ENCODE measurements at places on chromosomes 12 and 14. TPM values are rescaled to one million over a fixed set of nuclear protein-coding genes. Genes with fewer than 3 reads are reported as not detected.

DNA sequence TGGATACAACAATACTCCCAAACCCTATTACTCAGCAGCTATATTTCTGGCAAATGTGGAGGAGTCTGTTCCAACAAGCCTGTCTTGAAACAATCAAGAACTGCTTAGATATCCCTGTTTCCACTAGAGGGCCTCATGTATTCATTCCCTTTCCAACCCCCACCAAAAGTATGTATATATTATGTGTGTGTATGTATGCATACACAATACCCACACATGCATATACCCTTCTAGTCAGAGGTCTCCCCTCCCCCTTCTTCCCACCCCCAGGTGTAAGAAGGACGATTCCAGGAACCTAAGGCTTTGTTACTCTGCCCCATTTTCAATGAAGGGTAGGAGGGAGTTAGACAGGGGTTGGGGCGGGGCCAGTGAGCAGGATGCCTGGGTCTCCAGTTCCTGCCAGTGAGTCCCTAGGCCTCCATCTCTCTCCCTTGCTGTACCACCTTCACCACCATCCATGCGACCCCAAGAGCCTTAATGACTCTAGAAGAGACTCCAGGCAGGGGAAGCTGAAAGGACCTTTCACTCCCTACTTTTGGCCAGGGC, at the start of gene DGKA:
DGKA (plus strand) TSS at position 392 of the 546 bp plus-strand sequence. CDS start 5,342 bp downstream, outside the sequence.
- no peaks in the 10 kb centered on the region for H3K27me3 ChIP-seq
- H3K36me3 ChIP-seq = no peaks in the 10 kb centered on the region
- H3K4me3 ChIP-seq = peak within 1 kb of the TSS; percentile 75
- H3K27ac ChIP-seq = peak within 1 kb of the TSS; percentile 84

The CCDC196 gene
- total RNA-seq = not detected

DNA sequence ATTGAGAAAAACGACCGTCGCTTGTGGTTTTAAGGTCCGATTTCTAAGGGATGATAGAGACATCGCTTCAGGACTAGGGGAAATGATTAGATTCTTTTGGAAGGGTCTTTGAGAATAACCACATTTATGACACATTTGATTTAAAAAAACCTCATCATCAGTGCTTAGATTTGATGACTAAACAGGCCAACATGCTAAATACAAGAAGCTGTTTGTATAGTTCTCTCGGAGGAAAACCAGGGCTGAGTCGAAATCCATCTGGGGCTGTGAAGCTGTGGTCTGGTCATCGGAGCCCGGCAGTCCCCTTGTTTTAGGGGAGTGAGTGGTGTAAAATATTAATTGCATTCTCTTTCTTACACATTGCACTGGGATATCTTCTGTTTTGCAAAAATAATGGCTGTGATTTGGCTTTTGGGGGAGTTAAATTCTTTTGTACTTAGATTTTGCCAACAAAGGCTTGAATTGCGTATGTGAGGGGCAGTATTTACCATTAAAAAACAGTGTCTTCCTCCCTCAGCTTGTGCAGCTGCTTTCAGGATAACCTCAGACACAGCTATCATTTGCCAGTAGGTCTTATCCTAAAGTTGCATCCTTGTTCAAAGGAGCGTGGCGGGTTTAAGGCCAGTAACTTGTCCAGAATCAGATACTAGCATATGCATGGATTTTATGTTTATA, 550 bp downstream of the GNG2 start:
- DNase-seq = no peak
- H3K4me3 ChIP-seq = peak overlapping the region; percentile 56
- H3K27ac ChIP-seq = peak overlapping the region; percentile 69
- H3K4me1 ChIP-seq = peaks cover 11% of the 10 kb centered on the region

GRCh38 chr12:103637429-103637828, 50.4 kb downstream of the STAB2 start:
- H3K27ac ChIP-seq = no peak overlapping the region
- no peaks in the 10 kb centered on the region for H3K36me3 ChIP-seq
- H3K4me1 ChIP-seq = no peaks in the 10 kb centered on the region
- H3K27me3 ChIP-seq = no peaks in the 10 kb centered on the region
- no peak overlapping the region for H3K4me3 ChIP-seq

- H3K27ac ChIP-seq = peak overlapping the region; percentile 98
- H3K4me3 ChIP-seq = peak overlapping the region; percentile 58
- peaks cover 34% of the 10 kb centered on the region for H3K4me1 ChIP-seq
- no peak for DNase-seq
Observed at GRCh38 chr12:52052468-52053186, 1.4 kb downstream of the NR4A1 start.

GRCh38 chr12:88594780-88595179, 14.5 kb upstream of the KITLG start:
- DNase-seq = no peak
- H3K36me3 ChIP-seq = no peaks in the 10 kb centered on the region
- no peak overlapping the region for H3K4me3 ChIP-seq

The MUCL1 gene
- not detected for total RNA-seq

The PLEKHH1 gene
- 4.6 TPM for total RNA-seq

All from lower lobe of right lung (tissue), 2 donors.